ENCODE measurements at places on chromosomes 6 and 20.

GRCh38 chr6:2958776-2959175 lies 12.6 kb downstream of the SERPINB6 start:
- DNase-seq: no peak

- DNase-seq: no peak
These were observed 176.5 kb downstream of the SLC16A10 start for GRCh38 chr6:111263837-111264236.

DNA sequence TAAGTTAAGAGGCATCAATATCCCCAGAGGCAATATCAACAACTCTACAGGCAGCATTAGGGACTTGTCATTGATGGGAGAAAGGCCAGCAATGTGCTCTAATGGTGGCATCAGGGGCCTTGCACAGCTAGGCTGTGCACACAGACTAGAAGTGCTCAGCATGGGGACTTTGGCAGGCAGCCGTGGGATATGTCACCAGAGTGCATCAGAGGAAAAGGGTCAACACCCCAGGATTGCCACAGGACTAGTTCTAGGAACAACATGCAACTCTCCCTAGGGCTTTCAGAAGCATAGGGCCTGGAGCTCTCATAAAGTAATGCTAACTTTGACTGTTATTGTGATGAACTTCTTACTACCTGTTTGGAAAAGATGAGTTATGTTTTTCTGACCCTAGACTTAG lies 32.2 kb upstream of the OSTM1 start:
- DNase-seq: no peak

DNA sequence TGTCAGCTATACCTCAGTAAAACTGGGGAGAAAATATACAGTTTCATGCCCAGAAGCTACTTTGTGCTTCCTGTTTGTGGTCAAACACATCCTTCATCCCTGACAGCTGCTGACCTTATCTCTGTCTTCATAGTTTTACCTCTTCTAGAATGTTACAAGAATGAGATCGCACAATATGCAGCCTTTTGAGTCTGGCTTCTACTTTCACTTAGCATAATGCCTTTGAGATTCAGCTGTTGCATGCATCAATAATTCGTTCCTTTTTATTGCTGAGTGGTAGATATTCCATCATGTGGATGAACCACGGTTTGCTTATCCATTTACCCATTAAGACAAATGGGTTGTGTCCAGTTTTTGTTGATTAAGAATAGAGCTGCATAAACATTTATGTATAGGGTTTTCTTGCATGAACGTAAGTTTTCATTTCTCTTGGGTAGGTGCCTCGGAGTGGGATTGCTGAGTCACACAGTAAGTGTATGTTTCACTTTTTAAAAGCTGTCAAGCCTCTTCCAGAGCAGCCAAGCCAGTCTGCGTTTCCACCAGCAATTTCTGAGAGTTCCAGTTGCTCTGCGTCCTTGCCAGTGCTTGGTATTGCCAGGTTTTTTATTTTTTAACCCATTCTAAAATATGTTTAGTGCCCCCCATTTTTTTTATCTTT lies 86.6 kb upstream of the PAX1 start:
- no peak for DNase-seq

GRCh38 chr6:151004383-151005024 lies 139.0 kb downstream of the MTHFD1L start:
- DNase-seq: no peak

DNA sequence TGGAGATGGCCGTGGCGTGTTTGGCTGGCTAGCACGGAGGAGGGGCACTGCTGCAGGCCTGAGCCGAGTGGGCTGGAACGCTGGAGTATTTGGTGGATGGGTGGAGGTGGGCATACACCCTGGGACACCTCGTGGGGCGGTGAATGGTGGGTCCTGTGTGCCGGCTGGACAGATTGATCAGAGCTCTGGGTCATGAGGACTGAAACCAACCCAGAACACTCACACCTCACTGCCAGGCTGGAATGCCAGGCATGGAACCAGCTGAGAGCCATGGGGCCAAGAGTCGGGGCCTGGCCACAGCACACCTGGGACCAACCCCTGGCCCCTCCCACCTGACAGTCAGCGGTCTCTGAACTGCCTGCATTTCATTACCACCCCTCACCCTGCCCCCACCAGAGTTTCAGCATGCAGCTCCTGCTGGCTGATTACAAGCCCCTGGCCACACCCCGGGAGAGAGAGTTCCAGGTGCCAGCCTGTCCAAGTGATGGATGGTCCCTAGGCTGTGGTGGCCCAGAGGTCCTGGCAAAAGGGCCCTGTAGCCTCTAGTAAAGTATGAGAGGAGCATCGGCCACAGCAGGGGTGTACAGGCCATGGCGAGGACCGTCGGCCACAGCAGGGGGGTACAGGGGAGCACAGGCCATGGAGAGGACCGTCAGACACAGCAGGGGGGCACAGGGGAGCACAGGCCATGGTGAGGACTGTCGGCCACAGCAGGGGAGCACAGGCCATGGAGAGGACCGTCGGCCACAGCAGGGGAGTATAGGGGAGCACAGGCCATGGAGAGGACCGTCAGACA lies 3.3 kb downstream of the NPBWR2 start:
- DNase-seq: no peak

DNA sequence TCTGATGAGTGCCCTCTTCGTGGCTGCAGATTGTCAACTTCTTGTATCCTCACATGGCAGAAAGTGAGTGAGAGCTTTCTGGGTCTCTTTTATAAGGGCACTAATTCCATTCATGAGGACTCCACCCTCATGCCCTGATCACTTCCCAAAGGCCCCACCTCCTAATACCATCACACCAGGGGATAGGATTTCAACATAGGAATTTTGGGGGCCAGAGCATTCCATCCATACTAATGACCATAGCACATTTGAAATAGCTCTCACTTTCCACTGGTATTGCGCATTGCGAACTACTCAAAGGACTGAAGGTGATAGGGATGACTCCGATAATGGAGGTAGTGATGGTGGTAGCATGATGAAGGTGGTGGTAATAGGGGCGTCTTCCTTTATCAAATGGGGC lies 324.3 kb downstream of the PRL start:
- DNase-seq: no peak

- no peak for DNase-seq
These were observed 212.6 kb downstream of the TBX18 start for GRCh38 chr6:84551797-84552196.

DNA sequence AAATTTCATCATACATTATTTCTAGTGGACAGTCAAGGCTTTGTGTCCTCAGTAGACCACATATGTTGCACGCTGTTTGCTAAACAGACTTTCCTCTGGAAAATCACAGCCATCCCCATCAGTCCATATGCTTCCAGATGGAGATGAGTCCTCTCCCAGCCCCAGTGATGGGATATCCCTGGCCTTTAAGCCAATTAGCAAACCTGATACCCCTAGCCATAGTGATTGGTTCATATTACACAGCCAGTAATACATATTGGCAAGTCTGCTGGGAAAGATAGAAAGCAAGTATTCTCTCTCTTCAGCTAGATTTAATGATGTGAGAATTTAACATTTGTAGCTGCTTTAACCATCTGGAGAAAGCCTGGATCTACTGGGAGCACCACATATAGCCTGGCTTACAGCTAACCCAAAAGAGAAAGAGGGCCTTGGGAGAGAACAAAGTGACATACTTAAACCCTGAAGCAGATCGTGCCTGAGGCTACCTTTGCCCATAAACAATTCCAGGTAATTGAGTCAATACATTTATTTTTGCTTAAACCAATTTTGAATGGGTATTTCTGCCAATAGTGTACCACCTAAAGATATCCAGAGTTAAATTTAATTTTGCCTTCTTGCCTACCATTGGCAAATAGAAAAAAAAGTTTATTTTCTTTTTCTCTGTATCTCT lies 103.5 kb upstream of the HIVEP1 start:
- no peak for DNase-seq

- DNase-seq: no peak
These were observed 137.5 kb downstream of the EYS start for GRCh38 chr6:65569505-65569904.

- DNase-seq: no peak
These were observed 27.0 kb downstream of the RPRD1B start for GRCh38 chr20:38060536-38060935.

GRCh38 chr6:149482545-149483333 lies 2.1 kb downstream of the ZC3H12D start:
- DNase-seq: no peak

DNA sequence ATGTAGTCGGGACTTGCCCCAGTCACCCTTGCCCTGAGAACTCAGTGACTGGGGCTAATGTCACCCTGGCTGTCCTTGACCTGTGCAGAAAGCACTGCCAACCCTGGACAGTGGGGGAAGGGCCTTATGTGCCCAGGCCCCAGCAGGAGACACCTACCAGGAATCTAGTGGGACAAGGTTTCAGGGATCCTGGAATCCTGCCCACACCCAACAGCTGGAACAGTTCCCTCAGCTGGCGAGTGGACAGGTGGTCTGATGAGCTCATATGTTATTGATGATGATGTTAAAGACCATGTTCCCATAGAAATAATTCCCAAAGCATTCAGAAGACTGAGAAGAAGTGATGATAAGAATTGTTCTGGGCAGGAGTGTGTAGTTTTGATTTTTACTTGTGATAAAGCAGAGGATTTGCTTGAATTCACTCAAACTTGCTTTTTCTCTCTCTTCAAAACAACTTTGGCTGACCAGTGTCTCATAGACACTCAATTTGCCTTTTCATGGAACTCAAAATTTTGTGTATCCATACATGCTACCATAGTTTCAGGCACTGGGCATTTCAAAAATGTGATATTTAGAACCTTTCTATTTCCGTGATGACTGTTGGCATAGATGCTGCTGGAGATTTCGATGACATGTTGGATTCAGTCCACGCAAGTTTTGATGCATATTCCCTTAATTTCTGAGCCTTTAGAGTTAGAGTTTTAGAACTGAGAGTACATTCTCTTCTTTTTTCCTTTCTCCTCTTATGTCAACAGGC lies 79.3 kb downstream of the SLC22A3 start:
- DNase-seq: no peak

All from CD4-positive, alpha-beta T cell (primary cell).